ENCODE measurements at places on chromosomes 7 and 10. TPM values are rescaled to one million over a fixed set of nuclear protein-coding genes. Genes with fewer than 3 reads are reported as not detected.

The TNPO3 gene
- total RNA-seq, result 35.6 TPM

The A1CF gene
- total RNA-seq, result not detected

- no peaks in the 10 kb centered on the region for H3K27me3 ChIP-seq
- H3K4me1 ChIP-seq, result no peaks in the 10 kb centered on the region
- peak overlapping the region; percentile 15 for H3K4me3 ChIP-seq
- H3K36me3 ChIP-seq, result no peaks in the 10 kb centered on the region
These were observed 35.9 kb upstream of the AP5Z1 start for GRCh38 chr7:4739528-4739992.

- H3K27ac ChIP-seq, result no peak overlapping the region
- no peak overlapping the region for H3K4me3 ChIP-seq
- H3K4me1 ChIP-seq, result no peaks in the 10 kb centered on the region
- no peaks in the 10 kb centered on the region for H3K36me3 ChIP-seq
These were observed 65.5 kb downstream of the ASB13 start for GRCh38 chr10:5600908-5601307.

- peaks cover 6% of the 10 kb centered on the region for H3K27me3 ChIP-seq
- peaks cover 6% of the 10 kb centered on the region for H3K4me1 ChIP-seq
- no peak overlapping the region for H3K4me3 ChIP-seq
- H3K27ac ChIP-seq, result no peak overlapping the region
- DNase-seq, result peak; percentile 26
These were observed 82.5 kb downstream of the ZNF467 start for GRCh38 chr7:149690688-149691446.

GRCh38 chr10:132584081-132584480 is 46.5 kb downstream of the INPP5A start:
- no peaks in the 10 kb centered on the region for H3K36me3 ChIP-seq
- no peak overlapping the region for H3K4me3 ChIP-seq
- peaks cover 5% of the 10 kb centered on the region for H3K4me1 ChIP-seq
- no peak overlapping the region for H3K27ac ChIP-seq
- no peak for DNase-seq
- no peaks in the 10 kb centered on the region for H3K27me3 ChIP-seq

GRCh38 chr7:34928052-34928451 is 109.2 kb downstream of the DPY19L1 start:
- H3K4me1 ChIP-seq, result no peaks in the 10 kb centered on the region
- no peaks in the 10 kb centered on the region for H3K27me3 ChIP-seq
- H3K36me3 ChIP-seq, result no peaks in the 10 kb centered on the region
- no peak overlapping the region for H3K27ac ChIP-seq
- no peak overlapping the region for H3K4me3 ChIP-seq
